ENCODE measurements at places on chromosomes 11 and 22.

DNA sequence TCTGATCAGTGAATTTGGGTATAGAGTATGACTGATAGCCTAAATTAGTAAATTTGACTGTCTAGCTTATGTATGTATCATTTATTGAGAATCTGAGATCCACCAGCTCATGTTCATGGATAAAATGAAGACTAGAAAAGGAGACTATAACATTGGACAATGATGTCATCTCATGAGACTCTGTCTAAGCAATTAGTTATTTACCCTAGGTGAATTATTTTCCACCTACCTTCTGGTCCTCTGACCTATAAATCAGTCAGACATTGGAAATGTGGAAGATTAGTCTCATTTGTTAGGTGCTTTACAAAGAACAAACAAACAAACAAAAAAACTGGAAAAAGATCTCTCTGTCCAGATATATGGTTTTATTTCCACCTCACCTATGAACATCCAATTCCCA is 38.7 kb upstream of the CALCA start:
- H3K27me3 ChIP-seq, result no peaks in the 10 kb centered on the region
- no peaks in the 10 kb centered on the region for H3K4me1 ChIP-seq
- no peak overlapping the region for H3K27ac ChIP-seq
- no peak for DNase-seq

DNA sequence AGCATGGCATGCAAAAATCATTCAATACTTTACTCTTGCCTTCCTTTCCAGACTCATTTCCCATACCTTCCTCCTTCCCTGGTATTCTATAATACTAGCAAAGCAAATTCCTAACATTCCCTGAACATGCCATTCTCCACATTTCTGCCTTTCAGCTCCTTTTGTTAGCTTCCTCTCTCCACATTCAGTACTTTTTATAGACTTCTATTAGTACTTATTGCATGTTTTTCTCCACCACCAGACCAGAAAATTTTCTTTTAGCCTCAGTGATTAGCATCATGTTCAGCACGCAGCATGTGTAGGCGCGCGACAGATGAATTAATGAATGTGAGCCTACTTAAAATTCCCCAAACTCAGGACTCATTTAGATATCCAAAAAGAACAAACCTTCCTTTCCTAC is 935.3 kb downstream of the DLG2 start:
- no peaks in the 10 kb centered on the region for H3K27me3 ChIP-seq
- no peaks in the 10 kb centered on the region for H3K36me3 ChIP-seq
- no peaks in the 10 kb centered on the region for H3K4me1 ChIP-seq
- no peak overlapping the region for H3K27ac ChIP-seq

DNA sequence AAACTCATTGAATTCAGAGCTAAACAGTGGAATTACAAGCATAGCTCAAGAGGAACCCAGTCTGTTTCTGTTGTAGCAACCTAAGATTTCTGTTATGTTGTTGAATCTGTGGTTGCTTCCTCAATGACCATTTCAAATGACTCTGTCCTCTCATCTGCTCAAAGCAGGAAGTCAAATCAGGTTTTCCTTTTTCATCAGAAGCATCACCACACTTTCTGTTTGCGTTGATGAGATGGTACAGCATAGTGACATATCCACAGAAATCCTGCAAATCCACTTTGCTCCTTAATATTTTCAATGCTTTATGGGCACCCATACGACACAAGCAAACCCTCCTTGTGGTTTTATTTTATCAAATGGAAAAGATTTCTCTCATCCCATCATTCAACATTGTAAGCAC is 12.6 kb upstream of the UCP2 start:
- no peaks in the 10 kb centered on the region for H3K36me3 ChIP-seq
- DNase-seq, result peak; percentile 87
- H3K4me3 ChIP-seq, result no peak overlapping the region
- H3K27me3 ChIP-seq, result no peaks in the 10 kb centered on the region
- peak overlapping the region; percentile 83 for H3K27ac ChIP-seq

DNA sequence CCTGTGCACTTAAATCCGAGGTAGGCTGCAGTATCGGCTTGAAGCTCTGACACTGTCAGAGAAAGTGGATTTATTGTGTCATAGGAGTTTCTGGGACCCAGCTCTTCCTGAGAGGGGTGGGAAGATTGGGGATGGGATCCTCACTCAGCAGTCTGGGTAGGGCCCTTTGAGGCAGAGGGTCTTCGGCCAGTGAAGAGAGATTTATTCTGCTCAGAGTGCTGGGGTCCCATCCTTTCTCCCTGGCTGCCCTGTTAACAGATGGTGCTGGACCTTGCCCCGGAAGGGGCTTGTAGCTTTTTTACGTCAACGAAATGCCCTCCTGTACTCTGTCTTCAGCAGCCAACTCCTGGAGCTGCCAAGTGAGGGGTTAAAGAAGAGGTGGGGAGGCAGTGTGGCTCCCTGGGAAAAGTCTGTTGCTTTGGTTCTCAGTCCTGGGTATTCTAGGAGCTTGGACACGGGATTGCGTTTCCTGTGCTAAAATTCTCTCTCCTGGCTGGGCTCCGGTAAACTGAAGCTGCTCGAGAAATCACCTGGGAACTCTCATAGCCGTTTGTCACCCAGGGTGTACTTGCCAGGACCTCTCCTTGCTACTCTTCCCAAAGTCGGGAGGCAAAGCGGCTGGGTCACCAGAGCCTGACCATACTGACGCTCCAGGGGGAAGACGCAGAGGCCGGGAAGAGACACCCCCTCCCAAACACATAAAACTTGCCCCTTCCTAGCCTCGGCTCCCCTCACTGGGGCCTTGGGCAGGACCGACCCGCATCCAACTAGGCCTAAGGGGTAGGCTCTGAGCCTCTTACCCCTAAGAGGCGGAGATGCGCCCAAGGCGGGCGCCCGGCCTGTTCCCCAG is 806 bp upstream of the SMDT1 start:
- peak overlapping the region; percentile 86 for H3K4me3 ChIP-seq
- no peaks in the 10 kb centered on the region for H3K27me3 ChIP-seq
- peaks cover 26% of the 10 kb centered on the region for H3K4me1 ChIP-seq
- peak overlapping the region; percentile 99 for H3K27ac ChIP-seq

GRCh38 chr11:12205330-12205729 is 94.9 kb downstream of the MICAL2 start:
- H3K27ac ChIP-seq, result no peak overlapping the region
- H3K4me1 ChIP-seq, result no peaks in the 10 kb centered on the region
- no peaks in the 10 kb centered on the region for H3K36me3 ChIP-seq
- peaks cover 2% of the 10 kb centered on the region for H3K27me3 ChIP-seq
- DNase-seq, result no peak
- H3K4me3 ChIP-seq, result no peak overlapping the region

DNA sequence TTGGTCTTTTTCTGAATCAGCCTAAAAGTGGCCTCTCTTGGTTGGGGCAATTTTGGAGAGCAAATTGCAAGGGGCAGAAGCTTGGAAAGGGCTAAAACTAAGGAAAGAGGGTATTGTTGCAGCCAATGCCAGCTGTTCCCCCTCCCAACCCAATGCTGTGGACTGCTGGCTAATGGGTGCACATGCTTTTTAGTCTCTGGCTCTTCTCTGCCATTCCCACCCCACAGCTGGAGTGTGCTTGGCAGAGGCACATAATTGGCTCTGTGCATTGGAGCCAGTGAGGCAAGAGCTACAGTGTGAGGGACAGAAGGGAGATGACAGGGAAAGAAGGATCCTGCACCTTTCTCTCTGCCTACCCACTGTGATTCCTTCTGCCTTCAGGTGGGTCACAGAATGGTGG is 140.0 kb downstream of the NECTIN1 start:
- no peaks in the 10 kb centered on the region for H3K27me3 ChIP-seq
- peaks cover 11% of the 10 kb centered on the region for H3K4me1 ChIP-seq
- no peak overlapping the region for H3K4me3 ChIP-seq

DNA sequence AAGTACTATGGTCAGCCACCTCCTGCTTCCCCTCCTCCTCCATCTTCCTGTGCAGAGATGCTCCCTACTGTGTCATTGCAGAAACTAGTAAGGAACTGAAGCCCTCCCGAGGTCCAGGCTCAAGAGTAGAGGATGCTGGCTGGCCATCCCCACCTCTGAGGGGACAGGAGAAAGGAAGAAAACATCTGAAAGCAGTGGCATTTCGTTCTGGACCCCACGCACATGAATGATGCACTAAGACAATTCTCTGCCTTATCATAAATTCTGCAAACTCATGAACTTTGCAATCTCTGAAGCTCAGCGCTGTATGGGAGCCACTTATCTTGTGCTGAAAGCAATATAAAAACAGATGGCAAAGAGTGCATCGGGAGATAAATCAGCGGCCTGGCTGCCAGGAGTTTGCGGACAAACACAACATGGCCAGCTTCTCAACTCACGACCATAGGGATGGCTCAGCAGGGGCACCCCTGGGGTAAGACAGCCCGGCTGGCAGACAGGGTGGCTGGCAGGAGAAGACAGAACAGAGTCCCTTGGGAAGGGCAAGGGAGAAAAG is 306.4 kb downstream of the NXPE2 start:
- H3K4me3 ChIP-seq, result no peak overlapping the region
- no peaks in the 10 kb centered on the region for H3K36me3 ChIP-seq
- H3K4me1 ChIP-seq, result no peaks in the 10 kb centered on the region
- H3K27me3 ChIP-seq, result no peaks in the 10 kb centered on the region
- no peak for DNase-seq
- no peak overlapping the region for H3K27ac ChIP-seq

DNA sequence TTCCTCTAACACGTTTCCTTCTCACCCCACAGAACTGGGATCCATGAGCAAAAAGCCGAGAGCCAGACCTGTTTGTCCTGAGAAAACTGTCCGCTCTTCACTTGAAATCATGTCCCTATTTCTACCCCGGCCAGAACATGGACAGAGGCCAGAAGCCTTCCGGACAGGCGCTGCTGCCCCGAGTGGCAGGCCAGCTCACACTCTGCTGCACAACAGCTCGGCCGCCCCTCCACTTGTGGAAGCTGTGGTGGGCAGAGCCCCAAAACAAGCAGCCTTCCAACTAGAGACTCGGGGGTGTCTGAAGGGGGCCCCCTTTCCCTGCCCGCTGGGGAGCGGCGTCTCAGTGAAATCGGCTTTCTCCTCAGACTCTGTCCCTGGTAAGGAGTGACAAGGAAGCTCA is 24.0 kb downstream of the CD5 start:
- no peak overlapping the region for H3K27ac ChIP-seq
- no peak for DNase-seq
- no peaks in the 10 kb centered on the region for H3K36me3 ChIP-seq
- H3K4me1 ChIP-seq, result peaks cover 9% of the 10 kb centered on the region

DNA sequence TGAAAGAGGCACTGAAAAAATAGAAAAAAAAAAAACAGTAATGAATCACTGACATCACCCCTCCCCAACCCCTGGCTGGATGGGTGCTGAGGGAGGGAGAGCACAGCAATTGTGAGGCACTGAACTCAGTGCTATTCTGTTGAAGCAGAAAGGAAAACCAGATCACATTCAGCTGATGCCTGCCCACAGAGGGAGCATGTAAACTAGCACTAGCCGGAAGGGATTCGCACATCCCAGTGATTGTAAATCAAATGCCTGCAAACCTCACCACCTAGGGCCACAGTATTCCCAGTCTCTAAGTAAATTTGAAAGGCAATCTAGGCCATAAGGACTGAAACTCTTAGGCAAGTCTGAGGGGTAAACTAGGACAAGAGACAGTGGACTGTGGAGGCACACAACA is 772.0 kb upstream of the CCDC179 start:
- H3K4me3 ChIP-seq, result no peak overlapping the region
- no peaks in the 10 kb centered on the region for H3K4me1 ChIP-seq
- no peaks in the 10 kb centered on the region for H3K27me3 ChIP-seq
- no peaks in the 10 kb centered on the region for H3K36me3 ChIP-seq
- no peak for DNase-seq
- H3K27ac ChIP-seq, result no peak overlapping the region

Measured in B cell (primary cell).